ENCODE measurements at places on chromosomes 2 and 18. TPM values are rescaled to one million over a fixed set of nuclear protein-coding genes. Genes with fewer than 3 reads are reported as not detected.

DNA sequence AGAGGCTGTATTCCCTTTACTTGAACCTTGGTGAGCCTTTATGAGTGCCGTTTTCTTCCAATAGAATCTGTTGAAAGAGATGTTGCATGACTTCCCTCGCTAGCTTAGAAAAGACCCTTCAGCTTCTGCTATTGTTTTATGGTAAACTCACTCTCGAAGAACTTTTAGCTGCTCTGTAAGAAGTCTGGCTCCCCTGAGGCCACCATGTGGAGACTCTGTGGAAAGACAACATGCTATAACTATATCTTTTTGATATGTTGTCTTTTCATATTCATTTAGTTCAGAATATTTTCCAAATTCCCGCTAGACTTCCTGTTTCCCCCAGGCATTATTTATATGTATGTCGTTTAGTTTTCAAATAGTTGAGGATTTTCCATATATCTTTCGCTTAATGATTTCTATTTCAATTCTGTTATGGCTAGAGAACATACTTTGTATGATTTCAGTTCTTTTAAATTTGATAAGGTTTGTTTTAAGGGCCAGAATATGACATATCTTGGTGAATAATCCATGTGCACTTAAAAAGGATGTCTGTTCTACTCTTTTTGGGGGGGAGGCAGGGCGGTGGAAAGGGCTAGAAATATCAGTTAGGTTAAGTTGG lies 64.1 kb downstream of the PTPN4 start:
- DNase-seq, result peak; percentile 50

- DNase-seq, result no peak
Observed at GRCh38 chr2:240624011-240624949, 1.0 kb upstream of the GPR35 start.

DNA sequence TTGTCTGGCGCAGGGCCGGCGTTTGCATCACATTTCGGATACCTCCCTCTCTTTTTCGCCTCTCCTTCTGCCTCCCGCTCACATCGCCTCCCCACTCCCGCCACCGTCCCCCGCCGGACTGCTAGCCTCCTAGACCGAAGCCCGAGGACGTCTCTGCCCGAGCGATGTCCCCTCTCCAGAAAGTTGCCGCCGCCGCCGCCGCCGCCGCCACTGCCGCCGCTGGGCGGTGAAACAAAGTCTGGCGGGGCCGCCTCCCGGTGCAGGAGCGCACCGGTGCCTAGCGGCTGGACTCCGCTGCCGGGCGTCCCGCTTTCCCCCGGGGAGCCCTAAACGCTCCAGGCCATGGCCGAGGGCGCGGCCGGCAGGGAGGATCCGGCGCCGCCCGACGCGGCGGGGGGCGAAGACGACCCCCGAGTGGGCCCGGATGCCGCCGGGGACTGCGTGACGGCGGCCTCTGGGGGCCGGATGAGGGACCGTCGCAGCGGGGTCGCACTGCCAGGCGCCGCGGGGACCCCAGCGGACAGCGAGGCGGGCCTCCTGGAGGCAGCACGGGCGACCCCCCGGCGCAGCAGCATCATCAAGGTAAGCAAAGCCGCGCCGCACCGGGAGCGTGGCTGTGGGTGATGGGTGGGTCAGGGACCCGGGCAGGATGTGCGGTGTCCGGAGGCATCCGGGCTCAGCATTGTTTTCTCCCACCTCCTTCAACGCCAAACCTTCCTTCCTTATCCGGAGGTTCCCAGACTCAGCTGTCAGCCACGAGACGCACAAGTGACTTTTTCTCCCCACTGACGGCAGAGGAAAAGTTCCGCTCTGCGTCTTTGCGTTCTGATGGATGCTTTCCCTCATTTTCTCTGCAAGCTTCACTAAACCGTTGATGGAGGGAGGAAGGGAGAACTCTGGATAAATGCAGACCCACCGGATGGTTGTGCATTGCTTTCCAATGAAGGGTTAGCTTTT lies 643 bp downstream of the PLCL1 start:
- DNase-seq, result no peak

Gene ST8SIA5
- polyA plus RNA-seq, result 0.43 TPM

DNA sequence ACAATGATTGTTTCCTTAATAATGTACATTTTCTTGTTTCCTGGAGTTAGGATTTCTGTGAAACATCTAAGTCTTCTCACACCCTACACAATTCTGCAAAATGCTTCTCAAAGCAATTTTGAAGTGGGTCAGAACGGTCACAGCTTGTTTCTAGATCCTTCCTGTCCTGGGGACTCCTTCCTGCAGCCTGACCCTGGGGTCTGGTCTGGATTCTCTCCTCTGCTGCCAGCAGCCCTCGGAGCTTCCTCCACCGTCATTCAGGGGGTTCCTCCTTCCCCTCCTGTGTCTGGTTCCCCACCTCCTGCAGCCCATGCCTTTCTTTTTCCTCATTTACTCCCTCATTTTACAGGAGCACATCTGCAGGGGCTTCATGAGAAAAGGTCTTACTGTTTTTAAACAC lies 322.1 kb downstream of the AGPS start:
- DNase-seq, result no peak

DNA sequence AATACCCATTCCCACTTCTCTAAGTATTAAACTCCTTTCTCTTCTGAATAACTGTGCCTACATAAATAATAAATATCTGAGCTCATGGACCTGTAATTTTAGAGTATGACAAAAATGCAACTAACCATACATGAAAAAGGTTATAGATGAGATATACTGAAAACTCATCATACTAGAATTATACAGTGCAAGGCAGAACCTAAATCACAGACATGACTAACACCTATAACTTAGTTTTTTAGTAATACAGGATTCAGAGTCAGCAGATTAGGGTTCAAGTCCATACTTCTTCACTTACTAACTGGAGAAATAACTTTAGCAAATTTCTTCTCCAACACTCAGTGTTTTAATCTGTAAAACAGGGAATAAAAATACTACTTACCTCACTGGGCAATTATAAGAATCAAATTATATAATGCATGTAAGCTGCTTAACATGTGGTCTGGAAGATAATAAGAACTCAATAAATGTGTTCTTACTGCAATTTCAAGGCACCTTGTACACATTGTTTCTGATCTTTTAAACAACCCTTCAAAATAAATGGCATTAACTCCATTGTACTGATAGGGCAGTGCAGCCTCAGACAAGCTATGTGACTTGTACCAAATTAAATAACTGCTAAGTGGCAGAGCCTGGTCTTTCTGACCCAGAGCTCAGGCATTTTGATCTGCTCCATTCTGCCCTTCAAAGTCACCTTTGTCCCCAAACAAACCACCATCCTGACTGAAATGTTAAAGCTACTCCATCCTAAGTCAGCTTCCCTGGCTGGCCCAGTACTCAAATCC lies 39.6 kb upstream of the KLF7 start:
- DNase-seq, result no peak

DNA sequence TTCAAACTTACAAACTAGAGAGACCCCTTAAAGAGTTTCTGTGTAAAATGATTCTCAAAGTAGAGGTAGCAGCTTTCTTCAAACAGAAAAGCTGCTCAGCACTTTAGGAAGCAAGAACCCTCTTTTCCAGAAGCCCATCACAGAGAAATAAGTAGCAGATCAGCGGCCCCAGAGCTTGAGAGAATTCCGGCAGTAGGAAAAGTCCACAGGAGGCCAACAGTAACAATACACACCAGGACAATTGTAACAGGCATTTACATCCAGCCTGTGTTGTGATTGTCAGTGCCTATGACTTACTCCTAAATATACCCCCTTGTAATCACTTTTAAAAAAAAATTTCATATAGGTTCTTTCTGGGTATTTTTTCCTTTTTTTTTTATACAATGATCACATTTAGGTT lies 161.4 kb upstream of the ACVR2A start:
- DNase-seq, result no peak

DNA sequence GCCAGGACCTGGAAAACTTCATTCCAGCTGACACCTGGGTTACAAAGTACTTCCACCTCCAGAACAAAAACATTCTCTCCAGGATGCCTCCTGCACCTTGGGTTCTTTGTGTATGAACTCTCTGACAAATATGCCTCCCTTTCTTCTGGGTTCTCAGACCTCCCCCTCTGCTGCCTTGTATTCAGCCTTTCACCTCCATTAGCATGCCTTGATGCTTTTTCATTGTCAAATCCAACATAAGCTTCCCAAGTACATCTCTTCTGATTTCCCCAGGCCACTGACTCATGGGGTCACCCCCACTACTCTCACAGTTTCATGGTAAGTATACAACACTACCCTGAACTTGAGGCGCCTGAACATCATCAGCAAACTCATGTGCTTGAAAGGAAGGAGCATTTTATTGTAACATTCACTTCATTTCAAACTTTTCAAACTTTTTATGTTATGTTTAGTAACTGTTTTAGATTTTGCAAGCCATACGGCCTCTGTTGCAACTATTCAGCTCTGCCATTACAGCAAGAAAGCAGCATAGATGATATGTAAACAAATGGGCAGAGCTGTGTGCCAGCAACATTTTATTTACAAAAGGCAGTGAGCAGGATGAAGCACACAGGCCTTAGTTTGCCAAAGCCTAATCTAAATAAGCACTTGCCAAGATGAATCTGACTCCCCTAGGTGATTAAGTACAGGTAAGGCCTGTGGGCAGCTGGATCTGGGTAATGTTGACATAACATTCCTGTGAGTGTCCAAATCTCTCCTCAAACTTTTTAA lies 32.5 kb upstream of the MRPS9 start:
- DNase-seq, result peak; percentile 49

GRCh38 chr2:219285894-219286425 lies 6.8 kb downstream of the DNAJB2 start:
- no peak for DNase-seq

- DNase-seq, result no peak
Observed at GRCh38 chr2:20415511-20415918, 31.4 kb upstream of the RHOB start.

DNA sequence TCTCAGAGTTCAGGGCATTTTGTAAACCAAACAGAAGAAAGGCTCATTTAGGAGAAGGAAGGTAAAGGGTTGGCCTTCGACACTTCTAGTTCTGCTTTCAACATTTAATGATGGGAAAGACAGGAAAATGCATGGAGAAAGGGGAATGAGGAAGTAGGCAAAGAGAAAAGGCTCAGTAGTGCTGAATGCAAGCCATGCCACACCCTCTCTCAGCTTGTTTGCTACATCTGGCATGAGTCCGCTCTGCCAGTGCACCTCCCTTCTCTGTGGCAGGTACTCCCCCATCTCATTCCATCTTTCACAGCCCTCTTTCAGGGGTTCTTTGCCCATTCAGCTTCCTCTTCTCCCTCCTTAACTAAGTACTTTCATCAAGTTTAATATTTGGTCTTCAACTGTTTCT lies 120.9 kb upstream of the ITGB6 start:
- DNase-seq, result no peak
